ENCODE measurements at places on chromosomes 6 and 20.
A peak's percentile ranks its signal among the peaks of the same experiment; 100 is the strongest.

DNA sequence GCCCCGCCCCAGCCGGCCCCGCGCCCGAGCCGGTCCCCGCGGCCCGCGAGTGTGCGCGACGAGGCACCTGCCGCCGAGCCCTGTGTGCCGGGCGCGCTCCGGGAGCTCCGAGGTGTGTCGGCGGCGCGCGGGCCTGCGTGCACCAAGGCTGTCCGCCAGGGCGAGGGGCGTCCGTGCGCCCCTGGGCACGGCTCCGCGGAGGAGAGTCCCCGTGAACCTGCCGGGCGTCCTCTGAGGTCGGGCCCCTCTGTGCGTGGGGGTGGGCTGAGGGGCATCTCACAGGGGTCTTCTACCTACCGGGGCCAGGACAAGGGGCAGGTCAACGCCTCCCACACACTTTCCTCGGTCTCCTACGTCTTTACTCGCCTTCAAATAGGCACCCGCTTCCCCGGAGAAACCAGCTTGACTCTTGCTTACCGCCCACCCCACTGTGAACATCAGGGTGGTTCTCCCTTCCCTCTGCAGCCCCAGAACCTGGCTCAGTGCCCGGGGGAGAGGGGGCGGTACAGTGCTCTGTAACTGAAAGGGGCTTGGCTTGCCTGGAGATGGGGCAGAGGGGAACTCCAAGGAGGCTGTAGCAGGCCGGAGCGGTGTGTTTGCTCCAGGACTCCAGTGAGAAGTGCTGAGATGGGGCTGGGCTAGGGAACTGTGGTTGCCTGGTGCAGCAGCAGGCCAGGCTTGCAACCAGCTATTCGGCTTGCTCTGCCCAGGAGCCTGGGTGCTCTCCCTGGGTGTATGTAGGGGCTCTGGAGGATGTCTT lies at the start of gene SAMD10:
TSS of gene SAMD10 (minus strand) at position 86 of the 760 bp plus-strand sequence. CDS start 175 bp downstream, outside the sequence.
- DNase-seq, result peak; percentile 66

DNA sequence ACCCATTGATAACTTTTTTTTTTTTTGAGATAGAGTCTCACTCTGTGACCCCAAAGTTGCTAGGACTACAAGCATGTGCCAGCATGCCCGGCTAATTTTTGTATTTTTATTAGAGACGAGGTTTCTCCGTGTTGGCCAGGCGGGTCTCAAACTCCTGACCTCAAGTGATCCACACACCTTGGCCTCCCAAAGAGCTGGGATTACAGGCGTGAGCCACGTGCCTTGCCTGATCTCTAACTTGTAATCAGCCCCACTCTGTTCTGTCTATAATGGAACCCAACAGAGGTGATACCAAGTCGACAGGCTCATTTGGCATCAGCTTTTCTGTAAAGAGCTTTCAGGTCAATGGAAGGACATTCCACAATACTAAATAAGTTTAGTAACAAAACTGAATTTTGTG lies 99.4 kb downstream of the HFE start:
- DNase-seq, result peak; percentile 19

DNA sequence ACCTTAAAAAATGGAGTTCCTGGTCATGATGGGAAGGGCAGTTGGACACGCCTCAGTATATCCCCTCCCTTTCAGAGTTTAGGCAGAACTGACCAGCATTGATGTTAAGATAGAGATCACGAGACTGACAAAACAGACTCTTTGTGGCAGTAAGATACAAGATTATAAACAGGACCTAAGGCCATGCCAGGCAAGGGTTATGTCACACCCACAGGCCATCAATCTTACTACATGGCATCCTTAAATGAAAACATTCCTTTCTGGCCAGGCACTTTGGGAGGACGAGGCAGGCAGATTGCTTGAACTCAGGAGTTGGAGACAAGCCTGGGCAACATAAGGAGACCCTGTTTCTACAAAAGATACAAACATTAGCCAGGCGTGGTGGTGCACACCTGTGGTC lies 129.3 kb upstream of the MLN start:
- no peak for DNase-seq

DNA sequence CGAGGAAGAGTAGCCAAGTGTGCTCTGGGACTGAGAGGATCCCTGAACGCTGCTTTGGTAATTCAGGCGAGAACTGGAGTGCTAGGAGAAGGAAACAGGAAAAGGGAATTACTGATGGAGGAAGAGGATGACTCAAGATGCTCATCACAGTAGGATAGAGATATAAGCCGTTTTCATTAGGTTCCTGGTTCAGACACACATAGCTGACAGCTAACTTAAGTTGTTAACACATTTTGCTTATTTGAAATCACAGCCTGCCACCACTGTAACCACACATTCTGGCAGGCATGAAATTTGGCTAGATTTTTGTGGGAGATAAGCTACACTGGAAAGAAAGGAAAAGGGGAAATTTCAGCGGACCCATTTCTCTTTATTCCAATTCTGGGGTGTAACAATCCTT lies 138.2 kb upstream of the SLC22A16 start:
- DNase-seq, result no peak

DNA sequence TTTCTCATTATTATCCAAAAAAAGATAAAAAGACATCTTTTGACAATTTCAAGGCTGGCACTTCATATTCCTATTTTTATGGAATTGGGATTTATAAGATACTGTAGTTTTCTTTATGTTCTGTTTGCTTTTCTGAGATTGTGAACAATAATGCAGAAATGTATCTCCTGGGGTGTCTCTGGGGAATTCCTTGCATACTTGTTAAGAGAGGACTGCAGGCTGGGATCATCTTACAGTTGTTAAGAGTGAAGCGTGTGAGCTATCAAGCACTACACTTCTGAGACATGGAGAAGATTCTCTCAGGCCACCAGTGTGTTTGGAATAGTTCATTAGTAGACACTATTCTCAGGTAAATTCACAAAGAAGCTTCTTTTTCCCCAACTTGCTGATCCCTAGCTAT lies 963.3 kb upstream of the GJE1 start:
- no peak for DNase-seq

GRCh38 chr6:15658181-15658744 lies 4.6 kb downstream of the DTNBP1 start:
- DNase-seq, result no peak

DNA sequence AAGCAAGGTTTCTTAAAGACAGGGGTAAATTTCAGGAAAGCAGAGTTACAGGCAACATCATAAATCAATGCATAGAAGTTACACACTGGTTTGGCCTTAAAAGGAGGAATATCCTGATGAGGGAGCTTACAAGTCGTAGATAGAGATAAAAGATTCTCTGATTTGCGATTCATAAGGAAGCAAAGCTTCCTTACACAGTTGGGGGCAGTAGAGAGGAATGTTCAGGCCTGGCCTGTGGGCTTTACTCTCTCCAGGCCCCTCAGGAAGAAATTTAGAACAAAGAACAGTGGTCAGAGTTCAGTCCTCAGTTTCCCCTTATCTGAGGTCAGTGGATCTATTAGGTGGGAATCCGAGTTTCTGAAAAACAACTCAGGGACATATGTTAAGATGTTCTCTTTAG lies 19.3 kb downstream of the HLA-C start:
- no peak for DNase-seq

GRCh38 chr20:10951216-10951615 lies 277.4 kb upstream of the JAG1 start:
- no peak for DNase-seq

DNA sequence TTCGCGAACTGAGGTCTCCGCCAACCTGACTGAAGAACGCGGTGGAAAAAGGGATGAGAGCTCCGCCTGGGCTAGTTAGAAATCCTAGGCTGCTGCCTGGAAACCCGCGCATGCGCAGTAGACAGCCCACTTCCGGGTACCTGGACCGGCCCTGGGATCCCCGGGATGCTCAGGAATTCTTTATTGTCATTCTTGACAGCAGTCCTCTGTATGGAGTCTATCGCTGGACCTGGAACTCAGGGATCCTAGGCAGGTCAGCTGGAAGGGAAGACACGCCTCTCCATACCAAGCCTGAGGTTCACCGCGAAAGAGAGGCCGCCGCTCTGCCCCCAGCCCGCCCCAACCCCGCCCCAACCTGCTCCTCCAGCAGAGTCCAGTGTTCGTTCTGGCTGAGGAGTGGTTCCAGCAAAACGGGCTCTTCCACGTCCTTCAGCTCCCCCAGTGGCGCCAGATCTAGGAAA lies 1379.2 kb upstream of the DEFB115 start:
- no peak for DNase-seq

GRCh38 chr6:167079853-167080297 lies 43.0 kb upstream of the CCR6 start:
- DNase-seq, result no peak

DNA sequence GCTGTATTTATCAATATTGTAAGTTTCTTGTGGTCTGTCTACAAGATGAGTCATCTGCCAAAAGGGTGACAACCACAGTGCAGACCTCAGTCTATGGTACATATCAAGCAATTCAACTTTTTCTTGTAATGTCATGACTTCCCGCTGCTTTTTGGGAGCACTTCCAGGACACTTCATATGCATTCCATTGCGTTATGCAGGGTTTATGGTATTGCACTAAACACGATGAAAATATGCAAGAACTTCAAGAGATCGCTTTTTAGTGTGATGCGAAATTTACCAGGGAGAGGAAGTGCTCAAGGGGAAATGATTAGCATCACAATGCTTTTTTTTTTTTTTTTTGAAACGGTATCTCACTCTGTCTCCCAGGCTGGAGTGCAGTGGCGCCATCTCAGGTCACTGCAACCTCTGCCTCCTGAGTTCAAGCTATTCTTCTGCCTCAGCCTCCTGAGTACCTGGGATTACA lies 166.5 kb downstream of the TFAP2A start:
- DNase-seq, result no peak

DNA sequence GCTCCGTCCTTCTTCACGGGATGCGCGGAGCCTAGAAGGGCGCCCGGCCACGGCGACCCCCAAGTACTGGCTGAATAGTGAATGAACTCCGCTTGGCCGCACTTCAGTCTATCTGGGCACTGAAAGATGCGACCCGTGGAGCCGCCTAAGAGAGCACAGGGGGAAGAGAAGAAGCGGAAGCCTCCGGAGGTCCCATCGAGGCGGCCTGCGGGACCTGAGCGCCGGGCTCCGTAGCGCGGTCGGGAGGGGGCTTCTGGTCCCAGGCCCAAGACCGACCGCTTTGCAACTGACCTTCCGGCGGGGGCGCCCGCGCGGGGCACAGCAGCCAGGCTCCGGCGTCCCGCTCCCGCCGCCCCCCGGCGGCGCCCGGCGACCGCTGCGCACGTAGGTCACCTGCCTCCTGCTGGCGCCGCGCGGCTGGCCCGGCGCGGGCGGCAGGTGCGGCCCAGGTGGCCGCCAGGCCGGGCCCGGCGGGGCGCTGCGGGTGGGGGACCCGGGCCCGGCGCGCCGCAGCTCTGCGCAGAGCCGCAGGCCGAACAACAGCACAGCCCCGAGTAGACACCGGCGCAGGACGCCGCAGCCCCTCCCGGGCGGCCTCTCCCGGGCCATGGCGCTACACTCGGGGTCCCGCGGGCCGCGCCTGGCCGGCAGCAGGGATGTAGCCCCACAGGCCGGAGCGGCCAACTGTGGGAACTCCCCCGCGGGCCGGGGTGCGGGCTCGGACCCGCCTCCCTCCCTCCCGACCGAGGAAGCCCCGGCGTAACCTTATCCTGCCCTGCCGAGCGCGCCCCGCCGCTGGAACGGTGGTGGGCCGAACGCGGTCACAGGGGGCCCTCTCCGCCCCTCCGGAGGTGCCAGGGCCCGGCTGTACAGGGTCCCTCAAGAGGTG lies at the start of gene METTL24:
TSS of gene METTL24 (minus strand) at position 686 of the 889 bp plus-strand sequence. CDS start at position 609, 77 bp downstream.
- DNase-seq, result peak; percentile 23

DNA sequence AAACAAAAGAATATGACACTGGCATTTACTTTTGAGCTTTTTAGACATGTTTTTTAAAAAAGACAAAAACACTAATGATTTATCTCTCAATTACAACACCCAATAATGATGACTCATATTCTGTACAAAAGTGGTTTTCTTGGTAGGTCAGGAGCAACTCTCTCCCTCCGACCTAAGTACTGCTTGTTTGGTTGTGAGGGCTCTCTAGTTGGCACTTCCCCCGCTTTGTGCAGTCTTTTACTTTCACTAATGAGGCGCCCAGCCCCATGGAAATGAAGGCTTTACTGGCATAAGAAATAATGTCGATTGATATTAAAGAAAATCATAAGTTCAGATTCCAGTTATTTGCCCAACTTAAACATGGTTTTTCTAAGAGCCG lies 1.3 kb downstream of the KPNA5 start:
- DNase-seq, result peak; percentile 62

Measured in activated CD8-positive, alpha-beta T cell treated with anti-CD3 and anti-CD28 coated beads, Interleukin-2, amount 10 ng/mL, durations not matched to agents 7 days and 5 days (primary cell).